Suppressor macrophage treated with lipopolysaccharide for 1 hour (primary cell): ENCODE measurements at places on chromosomes 1 and 21.

DNA sequence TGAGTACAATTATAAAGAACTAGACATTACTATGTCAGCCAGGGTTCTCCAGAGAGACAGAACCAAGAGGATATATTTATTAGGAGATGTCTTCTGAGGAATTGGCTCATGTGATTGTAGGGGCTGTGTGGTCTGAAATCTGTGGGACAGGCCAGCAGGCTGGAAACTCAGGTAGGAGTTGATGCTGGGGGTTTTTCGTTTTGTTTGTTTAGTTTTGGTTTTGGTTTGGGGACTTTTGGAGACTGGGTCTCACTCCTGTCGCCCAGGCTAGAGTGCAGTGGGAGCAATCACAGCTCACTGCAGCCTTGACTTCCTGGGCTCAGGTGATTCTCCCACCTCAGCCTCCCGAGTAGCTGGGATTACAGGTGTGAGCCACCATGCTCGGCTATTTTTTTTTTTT lies 132.9 kb upstream of the ERRFI1 start:
- DNase-seq: no peak

GRCh38 chr1:117665556-117666270 lies 59.9 kb downstream of the TENT5C start:
- DNase-seq: no peak

DNA sequence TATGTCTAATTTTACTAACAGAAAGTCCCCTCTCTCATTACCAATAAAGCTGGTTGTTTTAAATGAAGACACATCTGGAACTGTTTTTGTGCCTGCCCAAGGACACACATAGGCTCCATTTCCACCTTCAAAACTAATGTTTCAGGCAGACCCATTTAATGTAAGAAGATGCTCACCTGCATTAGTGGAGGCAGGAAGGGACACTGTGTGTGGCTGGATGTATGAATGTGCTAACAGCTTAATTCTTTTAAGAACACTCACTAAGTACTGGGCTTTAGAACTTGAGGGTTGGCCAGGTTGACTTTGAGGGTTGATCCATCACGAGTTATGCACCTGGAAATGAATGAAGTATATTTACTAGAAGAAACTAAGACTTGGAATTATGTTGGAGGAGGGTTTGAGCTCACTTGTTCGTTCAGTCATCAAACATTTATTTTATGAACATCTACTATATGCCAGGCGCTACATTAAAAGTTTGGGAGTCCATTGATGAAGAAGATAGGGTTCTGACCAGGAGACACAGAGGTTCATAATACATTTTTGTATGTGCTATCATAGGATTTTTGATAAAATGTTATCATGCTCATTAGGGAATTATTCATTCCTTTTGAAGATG lies 5.4 kb downstream of the JUN start:
- no peak for DNase-seq

DNA sequence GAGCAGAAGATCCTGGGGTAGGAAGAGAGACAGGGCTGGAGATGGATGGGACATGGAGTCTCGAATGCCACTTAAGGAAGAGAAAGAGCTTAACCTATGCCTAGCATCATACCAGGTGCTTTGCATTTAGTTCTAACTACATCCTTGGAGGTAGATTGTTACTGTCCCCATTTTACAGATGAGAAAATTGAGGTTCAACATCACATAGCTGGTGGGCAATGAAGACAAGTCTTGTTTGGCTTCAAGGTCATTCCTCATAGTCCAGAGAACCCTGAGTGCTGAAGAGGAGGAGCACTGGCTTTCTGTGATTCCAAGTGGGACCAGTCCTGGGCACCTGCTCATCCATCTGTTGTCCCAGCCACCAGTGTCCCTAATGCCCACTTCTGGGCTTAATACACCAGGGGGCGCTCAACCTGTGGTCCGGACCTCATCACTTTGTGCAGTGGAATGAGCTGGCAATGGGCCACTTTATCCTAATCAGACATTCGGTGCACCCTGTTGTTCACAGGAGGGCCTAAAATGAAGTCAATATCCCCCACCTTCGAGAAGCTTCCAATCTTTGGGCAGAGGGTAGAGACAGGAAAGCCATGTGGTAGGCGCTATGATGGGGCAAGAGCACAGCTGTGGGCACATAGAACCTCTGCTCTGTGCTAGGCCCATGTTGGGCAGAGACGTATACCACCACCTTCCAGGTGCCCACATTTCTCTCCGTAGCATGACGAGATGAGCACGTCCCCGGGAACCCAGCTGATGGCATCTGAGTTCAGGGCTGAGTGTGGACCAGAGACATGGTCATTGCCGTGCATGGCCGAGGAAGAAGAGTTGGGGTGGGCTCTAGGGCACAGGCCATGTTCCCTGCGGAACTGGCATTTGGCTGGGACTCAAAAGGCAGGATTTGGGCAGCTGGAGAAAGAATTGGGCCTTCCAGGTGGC lies 9.2 kb downstream of the RPS6KA1 start:
- DNase-seq: peak; percentile 69

GRCh38 chr21:21464684-21465083 lies 466.5 kb downstream of the NCAM2 start:
- DNase-seq: no peak
